Spinal cord (tissue), 10 donors: ENCODE measurements at places on chromosomes 7 and 10.

DNA sequence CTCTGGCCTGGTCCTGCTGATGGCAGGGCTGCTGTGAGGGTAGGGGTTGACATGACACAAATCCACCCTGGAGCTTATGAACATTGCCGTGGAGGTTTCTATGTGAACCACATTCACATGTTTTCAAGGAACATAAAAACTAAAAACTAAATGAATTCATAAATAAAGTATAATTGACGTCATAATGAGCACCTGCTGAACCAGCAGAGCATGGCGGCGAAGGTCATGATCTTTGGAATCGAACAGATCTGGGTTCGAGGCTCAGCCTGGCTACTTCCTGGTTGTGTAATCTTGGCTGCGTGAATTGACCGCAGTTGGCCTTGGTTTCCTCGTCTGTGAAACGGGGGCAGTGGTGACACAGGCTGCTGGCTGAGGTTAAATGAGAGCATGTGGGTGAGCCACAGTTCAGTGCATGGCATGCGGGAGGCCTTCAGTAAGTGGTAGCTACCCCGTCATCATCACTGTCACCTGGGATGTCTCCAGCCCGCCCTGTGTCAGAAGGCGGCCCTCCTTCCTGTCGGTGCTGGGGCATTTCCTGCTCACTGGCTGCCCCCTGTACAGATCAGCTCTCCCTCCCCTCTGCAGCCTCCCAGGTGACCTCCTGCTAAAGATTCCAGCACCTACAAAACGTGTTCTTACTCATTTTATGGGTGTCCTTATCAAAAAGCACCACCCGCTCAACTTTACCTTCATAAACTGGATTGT is 190.3 kb upstream of the SHH start:
- DNase-seq = no peak

DNA sequence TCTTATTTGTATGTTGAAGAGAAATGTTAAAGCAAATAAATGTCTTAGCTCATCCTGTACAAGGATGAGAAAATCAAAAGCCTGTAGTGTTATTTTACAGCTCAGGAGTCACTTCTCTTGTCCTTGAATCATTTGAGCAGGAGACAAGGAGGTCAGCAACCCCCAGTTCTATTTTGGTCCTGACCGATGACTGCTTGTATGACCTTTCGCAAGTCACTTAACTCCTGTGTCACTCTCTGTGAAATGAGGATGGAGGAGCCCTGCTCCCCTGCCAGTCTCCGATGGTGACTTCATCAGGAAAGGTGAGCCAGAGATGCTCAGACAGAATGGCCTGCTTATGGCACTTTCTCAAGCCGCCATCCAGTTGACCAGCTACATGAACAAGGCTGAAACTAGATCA is 101.0 kb downstream of the CELF2 start:
- DNase-seq = no peak

- DNase-seq = no peak
These were observed 134.2 kb downstream of the SND1 start for GRCh38 chr7:127786184-127786583.

DNA sequence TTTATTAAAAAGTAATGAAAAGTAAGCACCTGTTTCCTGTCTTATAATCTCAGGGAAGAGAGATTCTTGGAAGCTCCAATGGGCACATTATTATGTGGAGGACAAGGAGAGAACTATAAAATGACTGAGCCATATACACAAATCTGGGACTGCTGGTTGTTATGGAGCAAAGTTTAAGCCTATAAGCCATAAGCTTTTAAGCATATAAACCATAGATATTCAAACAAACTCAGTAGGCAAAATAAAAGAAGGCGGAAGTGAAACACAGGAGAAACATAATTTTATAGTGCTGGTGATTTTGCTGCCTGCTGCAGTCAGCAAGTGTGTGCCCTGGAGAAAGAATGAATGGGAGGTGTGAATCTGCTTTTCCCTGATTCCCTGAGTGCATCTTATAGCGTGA is 274.4 kb downstream of the KIF20B start:
- DNase-seq = no peak

DNA sequence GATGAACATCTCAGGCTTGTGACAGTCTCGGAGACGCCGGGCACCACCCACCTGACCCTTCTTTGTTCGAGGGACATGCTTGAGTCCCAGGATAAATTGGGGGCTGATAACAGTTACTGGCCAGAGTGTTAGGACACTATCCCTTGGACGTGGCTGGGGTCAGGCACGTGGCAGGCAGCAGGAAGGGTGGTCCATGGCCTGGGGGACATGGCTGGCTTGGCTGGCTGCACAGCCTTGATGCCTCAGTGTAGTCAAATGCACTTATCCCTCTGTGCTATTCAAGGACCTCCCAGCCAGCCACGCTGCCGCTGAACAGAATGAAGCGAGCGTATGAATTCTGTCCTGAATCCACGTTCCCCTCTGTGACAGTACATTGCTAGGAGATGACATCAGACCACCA is 662.0 kb upstream of the FOXK1 start:
- DNase-seq = no peak

GRCh38 chr10:97854743-97855142 is 5.1 kb downstream of the GOLGA7B start:
- no peak for DNase-seq

GRCh38 chr7:17477182-17477581 is 178.7 kb downstream of the AHR start:
- no peak for DNase-seq

DNA sequence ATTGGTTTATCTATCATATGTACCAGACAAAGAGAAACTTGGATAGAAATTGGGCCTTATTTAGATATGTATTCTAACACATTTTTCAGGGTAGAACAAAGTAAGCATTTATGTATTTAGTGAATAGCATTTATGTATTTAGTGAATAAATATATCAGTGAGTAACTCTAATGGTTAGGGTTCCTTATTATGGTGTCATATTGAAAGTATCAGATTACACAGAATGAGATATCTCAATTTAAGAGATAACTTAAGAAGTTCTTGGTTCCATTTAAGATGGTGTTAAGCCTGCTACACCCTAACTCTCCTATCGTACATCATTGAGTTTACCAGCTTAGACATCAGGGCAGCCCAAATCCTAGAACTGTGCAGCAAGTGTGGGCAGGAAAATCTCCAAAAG is 35.9 kb upstream of the DMTF1 start:
- no peak for DNase-seq

- DNase-seq = no peak
These were observed 102.8 kb downstream of the PIP4K2A start for GRCh38 chr10:22611425-22612115.

DNA sequence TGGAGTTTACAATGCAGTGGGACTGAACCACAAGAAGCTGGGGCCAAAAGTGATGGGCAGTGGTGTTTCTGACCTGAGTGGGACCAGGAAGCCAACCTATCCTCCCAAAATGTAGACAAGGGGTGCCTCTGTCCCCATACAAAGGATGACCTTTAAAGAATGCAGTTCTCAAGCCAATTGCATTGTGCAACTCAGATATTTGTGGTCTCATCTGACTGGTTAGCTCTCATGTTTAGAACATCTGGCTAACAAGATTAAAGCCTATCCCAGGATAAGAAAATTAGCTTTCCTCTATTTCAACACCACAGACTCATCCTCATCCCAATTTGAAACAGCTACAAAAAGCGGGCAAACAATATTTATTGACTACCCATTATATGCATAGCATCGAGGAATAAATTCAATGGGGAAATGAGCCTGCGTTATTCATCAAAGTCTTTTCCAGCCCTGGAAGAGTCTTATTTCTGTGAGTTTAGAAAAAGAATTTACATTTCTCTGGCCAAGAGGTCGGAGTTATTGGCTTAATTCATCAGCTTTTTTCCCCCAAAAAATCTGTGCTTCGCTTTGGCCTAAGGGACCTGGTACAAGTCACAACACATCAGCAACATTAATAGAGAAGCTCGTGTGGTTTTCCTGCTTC is 26.7 kb downstream of the ELMO1 start:
- no peak for DNase-seq

- no peak for DNase-seq
These were observed 61.5 kb downstream of the IQUB start for GRCh38 chr7:123472750-123473445.

DNA sequence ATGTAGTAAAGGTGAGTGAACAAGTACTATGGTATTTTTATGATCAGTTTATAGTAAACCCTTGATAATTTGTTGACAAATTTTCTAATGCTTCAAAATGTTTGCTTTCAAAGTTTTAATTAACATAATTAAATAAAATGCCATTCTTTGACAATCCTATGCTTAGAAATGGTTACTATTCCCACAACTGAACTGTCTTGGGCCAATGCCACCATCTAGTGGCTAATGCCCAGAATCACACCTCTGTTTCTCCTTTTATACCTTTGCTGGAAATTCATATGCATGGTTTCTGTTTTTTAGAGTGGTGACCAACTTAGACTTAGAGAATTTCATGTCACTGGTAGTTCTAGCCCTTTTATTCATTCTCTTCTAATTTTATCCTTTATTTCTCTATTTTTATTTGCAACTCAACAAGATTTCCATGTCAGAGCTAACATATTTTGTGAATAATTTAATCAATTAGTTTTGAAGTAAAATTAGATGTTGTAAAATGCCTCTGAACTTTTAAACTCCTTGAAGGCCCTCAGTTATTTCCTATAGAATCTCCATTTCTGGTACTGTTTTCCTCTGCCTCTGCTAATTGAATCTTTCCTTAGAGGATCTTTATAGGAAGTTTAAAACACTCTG is 31.1 kb downstream of the PCGF5 start:
- peak; percentile 63 for DNase-seq

DNA sequence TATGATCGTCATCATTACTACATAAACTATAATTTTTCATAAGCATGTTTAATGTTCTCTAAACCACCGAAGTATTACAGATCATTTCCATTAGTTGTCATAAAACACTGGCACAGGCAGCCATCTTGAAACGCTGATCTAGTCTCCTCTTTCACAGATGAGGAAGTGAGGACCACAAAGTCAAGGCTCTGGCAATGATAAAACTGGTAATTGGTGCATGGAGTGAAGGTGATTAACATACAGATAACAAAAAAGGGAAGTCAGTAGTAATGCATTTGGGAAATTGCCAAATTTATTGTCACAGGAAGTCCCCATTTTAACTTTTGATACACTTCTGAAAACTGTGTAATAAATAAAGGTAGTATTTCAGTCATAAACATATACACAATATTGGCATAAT is 49.3 kb downstream of the FBXL13 start:
- DNase-seq = no peak

GRCh38 chr10:44966816-44967509 is 7.4 kb downstream of the RASSF4 start:
- DNase-seq = no peak

DNA sequence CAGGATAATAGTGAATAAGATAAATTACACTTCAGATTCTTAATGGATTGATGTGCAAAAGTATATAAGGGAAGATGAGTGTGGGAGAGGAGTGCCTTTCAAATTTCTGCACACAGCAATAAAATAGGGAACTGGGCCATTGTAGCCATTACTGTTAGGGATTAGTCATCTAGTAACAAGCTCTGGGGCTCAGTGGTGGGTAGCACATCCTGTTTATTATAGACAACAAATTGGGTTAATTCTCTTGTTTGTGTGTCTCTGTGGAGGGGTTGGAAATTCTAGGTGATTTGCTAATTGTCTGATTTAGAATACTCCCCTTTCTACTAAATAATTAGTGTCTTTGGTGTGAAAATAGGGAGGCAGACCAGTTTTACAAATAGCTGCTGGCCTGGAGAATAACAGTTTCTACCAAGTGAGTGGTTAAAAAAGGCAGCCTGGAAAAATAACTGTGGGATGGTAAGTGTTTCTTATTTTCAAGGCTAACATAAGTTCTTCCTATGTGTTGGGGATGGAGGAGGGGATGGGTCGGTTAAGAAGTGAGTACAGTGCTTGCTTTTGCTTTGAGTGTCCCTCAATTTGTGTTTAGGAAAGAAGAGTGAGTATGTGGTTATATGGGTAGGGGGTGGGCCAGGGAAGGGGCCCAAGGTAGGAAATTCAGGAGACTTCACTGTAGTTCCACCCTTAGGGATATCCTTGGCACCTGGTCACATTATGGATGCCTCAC is 43.3 kb upstream of the TMEM248 start:
- DNase-seq = no peak

DNA sequence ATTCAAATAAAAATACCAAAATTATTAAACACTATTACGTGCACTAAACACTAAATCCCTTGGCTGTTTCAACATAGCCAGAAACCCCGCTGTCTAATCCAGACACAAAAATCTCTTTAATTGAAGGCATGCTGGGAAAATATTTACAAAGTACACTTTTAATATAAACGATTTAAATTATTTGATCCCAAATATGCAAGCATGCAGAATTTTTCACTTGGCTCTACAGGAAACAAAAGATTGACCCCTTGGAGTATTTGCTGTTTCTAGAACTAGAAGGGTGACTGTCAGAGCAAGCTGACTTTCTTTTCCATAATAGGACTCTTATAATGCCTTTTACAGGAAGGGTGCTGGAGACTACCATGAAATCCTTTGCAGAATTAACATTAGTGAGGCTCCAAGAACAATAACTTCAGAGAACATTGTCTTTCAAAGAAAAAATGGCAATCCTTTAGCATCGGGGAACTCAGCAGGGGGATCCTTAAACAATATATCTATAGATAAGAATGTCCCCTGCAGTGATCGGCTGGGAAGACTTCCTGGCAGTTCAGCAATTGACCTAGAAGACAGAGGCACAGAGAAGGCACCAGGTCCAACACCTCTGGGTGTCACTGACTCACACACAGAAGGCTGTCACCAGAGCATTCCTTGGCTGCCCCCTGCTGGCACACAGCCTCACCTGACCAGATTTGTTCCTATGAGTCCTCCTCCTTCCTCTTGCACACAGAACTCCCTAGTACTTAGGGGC is 55.8 kb upstream of the MRLN start:
- DNase-seq = peak; percentile 35

DNA sequence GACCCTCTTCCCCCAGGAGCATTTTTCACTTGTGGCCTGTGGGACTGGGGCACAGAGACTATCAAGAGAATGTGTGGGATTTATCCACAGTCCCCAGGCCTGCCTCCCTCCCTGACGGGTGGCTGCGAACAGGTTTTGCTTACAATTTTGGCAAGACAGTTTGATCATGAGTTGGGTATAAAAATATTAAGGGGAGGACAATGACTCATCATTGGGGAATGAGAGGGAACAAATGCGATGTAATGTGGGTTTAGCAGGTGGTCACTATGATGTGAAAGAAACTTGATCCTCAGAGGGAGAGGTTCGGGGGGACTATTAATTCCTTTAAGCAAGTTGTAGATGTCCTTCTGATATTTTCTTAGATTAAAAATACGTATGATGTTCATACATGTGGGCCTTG is 52.2 kb downstream of the EMX2 start:
- DNase-seq = no peak

DNA sequence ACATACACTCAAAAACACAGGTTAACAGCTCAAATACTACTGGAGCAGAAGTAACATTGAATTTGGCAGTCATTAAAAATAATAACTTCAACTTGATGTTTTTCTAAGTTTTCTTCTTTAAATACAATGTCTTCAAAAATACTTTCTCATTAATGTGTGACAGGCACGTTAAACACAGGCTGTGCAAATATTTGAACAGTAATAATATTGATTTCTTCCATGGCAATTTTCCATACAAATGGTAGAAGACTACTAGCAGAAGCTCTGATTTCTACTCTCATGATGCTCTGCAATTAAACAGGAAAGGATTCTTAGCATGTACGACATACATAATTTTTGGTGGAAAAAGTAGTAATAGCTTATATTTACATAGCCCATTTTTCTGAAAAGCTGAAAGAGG is 47.4 kb downstream of the NRP1 start:
- no peak for DNase-seq

- DNase-seq = peak; percentile 85
These were observed 6.4 kb downstream of the MAFK start for GRCh38 chr7:1536743-1537534.
